ENCODE measurements at places on chromosomes 16 and 17. TPM values are rescaled to one million over a fixed set of nuclear protein-coding genes. Genes with fewer than 3 reads are reported as not detected.

DNA sequence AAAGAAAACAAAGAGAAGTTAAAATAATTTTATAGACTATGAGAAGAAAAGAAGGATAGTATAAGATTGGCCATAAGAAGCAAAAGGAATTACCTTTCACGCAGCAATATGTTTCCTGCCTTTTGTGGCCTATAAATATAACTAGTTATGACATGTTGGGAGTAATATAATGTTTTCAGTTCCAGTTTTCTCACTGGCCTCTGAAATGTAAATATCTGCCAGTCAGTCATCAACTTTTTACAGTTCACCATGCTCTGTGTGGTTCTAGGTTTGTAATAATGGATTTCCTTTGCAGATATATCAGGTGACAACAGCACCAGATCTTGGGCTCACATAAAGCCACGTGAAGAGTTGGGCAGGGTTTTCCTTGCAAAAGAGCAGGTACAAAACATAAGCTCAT is 94.3 kb downstream of the ABCA8 start:
- DNase-seq, result no peak

GRCh38 chr16:83227336-83227735 is 580.4 kb upstream of the HSBP1 start:
- DNase-seq, result no peak

DNA sequence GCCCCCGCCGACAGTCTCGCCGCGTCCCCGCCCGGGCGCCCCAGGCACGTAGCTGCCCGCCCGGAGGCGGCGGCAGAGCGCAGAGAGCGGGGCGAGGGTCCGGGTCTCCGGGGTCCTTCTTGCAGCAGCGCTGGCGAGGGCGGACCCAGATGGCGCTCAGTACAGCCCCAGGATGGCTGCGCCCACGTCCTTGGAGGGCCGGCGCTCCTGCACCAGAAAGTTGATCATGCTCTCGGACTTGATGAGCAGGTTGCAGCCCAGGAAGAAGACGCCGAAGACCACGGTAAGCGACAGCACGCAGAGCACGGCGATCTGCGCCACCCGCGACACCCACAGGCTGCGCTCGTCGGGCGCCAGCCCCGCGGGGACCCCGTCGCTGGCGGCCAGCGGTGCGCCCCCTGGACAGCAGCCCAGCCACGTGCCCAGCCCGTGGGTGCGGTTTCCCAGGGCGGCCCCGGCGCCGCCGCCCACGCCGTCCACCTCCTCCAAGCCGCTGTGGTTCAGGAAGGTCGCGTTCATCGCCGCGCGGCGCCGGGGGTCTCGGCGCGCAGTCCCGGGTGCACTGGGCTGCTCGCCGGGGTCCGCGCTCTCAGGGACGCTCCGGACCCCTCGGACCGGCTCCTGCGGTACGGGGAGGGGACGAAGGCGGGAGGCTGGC is 435 bp downstream of the RPRML start:
- DNase-seq, result no peak

DNA sequence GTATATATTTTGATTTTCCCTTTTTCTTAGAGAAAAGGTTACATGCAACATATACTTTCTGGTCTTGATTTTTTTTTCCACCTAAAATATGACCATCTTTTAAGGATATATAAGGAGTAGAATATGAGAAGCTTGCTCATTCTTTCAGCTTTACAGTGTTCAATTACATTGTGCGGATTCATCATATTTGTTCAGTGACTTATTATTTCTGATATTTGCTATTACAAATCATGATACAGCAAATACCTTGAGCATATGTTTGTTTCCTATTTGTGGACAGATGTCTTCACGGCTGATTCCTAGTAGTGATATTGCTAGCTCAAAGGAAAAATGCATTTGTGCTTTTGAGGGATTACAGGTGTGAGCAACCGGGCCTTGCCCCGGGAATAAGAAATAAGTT is 18.1 kb downstream of the KATNIP start:
- DNase-seq, result no peak

GRCh38 chr17:72576289-72576759 is 455.5 kb downstream of the SOX9 start:
- DNase-seq, result no peak

DNA sequence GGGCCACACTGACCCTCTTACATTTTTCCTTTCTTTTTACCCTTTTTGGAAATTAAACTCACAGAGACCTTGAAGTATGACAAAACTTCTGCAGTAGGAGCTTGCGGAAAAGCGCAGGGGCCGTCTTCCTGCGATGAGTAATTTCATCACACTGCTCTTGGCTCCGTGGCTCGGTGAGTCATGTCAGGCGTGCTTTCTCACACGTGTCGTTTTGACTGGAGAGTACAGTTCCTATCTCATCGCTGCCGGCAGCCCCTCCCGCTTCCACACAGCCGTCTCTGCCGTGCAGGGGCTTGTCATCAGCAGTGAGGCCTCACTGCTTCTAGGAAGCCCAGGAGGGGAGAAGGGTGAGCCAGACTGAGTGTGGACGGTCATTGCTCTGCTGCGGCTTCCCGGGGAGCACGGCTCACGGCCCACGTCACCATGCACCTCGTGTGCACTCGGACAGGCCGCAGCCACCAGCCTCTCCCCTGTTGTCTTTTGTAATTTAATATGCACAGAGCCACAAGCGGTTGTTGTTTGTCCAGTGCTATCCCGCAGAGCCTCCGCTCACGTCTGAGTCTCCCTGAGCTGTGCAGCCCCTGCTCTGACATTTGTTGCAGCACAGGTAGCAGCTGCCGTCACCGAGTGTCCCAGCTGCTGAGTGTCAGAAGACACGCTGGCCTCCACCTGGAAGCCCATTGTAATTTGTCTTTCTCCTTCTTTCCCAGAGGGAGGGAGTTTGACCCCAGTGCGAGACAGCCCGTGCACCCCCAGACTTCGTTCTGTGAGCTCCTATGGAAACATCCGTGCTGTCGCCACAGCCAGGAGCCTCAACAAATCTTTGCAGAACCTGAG is 99.4 kb upstream of the CHMP6 start:
- peak; percentile 62 for DNase-seq

DNA sequence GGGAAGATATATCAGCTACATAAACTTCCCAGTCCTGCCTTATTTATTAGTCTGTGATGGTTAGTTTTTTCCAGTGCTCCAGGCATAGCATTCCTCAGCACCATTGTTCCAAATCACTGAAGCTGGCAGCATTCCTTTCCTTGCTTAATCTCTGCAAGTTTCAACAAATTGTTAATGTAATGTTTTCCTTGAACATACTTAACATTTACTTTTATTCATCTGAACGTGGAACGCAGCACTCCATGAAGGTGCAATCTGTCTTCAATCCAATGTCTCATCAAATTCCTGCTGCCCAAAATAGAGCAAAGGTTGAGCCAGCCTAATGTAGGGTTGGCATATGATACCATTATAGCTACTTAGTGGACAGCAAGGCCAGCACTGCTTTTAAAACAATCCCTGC is 441.1 kb upstream of the RBFOX1 start:
- DNase-seq, result no peak

GUCY2D gene
- not detected for polyA plus RNA-seq

ATP2A3 gene
- 5.3 TPM for polyA plus RNA-seq

DNA sequence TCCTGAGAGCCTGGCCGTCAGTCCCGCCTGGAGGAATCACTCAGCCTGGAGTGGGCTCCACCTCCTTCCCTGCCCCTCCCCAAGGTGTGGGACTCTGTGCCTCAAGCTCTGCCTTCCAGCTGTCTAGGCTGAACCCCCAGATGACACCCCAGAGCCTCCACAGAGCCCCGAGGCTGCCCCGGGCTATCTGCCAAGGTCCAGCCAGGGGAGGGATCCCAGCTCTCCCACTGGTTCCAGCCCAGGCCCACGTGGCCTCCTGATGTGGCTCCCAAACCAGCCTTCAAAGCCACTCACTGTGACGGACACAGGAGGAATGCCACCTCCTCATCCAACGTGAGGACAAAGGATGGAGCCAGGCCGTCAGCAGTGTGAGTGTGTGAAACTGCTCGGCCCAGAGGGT is 45.6 kb upstream of the ENPP7 start:
- no peak for DNase-seq

GRCh38 chr16:66147291-66147690 is 219.2 kb upstream of the CDH5 start:
- no peak for DNase-seq

SMIM22 gene
- polyA plus RNA-seq, result not detected

CD7 gene
- 0.43 TPM for polyA plus RNA-seq

DNA sequence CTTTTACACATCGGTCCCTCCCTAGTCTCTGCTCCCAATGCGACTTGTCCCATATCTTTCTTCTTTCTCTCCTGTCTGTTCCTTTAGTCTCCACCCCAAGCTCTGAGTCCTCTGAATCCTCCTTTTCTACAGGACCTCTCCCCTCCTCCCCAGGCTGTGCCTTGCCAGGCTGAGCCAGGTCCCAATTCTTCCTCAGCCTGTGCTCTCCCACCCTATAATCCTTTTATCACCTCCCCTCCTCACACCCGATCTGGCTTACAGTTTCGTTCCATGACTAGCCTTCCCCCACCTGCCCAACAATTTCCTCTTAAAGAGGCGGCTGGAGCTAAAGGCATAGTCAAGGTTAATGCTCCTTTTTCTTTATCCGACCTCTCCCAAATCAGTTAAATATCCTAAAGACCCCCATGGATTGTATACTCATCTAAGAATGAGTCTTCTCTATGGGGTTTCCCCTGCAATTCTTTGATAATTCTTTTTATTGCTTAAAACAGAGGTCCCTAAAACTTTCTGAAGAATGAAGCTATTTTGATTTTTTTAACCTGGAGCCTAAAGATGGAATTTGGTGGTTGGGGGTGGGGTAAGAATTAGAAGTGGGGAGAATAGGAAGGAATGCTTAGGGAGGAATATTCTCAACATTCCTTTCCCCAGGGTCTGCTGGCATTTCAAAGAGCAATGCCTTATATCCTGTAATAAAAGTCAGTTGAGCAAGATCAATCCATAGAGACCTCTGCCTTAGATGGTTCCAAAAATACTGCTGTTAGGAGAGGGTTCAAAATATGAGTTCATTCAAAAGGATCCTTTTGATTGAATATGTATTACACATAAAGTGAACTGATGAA is 102.8 kb downstream of the MYO1D start:
- DNase-seq, result no peak

- DNase-seq, result no peak
Measured at GRCh38 chr17:2029911-2030778, at the start of gene DPH1. Gene DPH1, plus strand, starts transcription at chr17:2030153. Its CDS starts 17 bp downstream, at chr17:2030170.

TBC1D3C gene
- polyA plus RNA-seq, result not detected

EPOP gene
- polyA plus RNA-seq, result 0.51 TPM
